Sigmoid colon (tissue), 7 donors: ENCODE measurements at places on chromosomes 16 and 17. TPM values are rescaled to one million over a fixed set of nuclear protein-coding genes. Genes with fewer than 3 reads are reported as not detected.

Gene TBC1D3C
- not detected for total RNA-seq

Gene P3H4
- total RNA-seq = 11.9 TPM

Gene PPP1R27
- total RNA-seq = not detected

Gene CLEC18A
- total RNA-seq = not detected

Gene HS3ST3B1
- total RNA-seq = 0.66 TPM

Gene NPIPB5
- total RNA-seq = 185 TPM

Gene RPL38
- 306 TPM for total RNA-seq

GRCh38 chr17:68509141-68510057, 2.8 kb upstream of the PRKAR1A start:
- H3K27me3 ChIP-seq = no peaks in the 10 kb centered on the region
- peaks cover 16% of the 10 kb centered on the region for H3K4me1 ChIP-seq
- H3K36me3 ChIP-seq = no peaks in the 10 kb centered on the region
- DNase-seq = peak; percentile 74
- no peak overlapping the region for H3K4me3 ChIP-seq

DNA sequence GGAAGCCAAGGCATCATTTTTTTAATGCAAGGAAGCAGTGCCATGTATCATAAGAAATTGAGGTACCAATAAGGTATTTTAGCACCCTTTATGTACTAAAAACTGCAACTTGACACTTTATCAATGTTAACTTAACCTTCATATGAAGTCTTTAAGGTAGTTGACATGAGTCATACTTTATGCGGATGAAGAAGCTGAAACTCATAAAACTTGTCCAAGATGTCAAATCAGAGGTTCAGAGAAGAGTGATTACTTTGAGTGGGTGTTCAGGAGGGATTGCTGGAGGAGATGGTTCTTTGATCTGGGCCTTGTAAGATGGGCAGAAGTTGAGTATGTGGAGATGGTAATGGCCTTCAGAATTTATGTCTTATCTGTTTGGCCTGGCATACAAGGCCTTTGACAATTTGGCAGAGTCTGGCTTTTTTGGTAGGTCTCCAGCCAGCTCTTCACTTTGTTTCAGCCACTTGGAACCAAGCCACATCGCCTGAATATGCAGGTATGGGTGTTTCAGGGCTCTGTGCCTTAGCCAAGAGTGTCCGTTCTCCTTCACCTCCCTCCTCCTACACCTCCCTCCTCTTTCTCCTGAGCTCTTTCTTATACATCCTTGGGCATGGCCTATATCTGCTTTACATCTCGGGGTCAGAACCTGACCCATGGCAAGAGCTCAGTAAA, 23.7 kb downstream of the YPEL2 start:
- no peaks in the 10 kb centered on the region for H3K27me3 ChIP-seq
- no peaks in the 10 kb centered on the region for H3K36me3 ChIP-seq
- H3K4me3 ChIP-seq = no peak overlapping the region

DNA sequence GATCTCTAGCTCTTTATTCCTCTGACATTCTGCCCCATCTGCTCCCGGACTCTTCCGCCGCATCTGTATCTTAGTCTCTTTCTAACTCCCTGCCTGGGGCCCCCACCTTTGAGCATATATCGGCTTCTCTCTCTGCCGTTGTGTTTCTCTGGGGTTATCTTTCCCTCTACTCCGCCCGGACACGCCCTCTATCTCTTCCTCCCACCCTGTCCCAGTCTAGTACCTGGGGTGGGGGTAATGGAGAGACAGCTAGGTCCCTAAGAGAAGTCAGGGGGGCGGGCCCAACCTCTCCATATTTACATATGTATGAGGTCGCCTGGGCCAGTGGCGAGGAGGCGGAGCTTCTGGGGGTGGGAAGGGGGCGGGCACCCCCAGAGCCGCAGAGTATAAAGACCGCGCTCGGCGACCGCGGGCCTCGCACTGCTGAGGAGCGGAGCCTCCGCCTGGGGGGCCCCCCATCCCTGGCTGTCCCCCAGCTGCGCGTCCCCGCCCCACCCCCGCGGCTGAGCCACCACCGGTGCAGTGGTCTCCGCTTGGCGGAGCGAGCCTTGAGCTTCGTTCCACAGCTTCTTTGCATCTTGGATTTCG, at the start of gene ATP1B2:
TSS of gene ATP1B2 (plus strand) at position 418 of the 588 bp plus-strand sequence. CDS start 593 bp downstream, outside the sequence.
- no peaks in the 10 kb centered on the region for H3K36me3 ChIP-seq
- H3K27me3 ChIP-seq = peaks cover 29% of the 10 kb centered on the region
- H3K4me1 ChIP-seq = no peaks in the 10 kb centered on the region
- H3K4me3 ChIP-seq = peak within 1 kb of the TSS; percentile 39

- peak within 1 kb of the TSS; percentile 65 for H3K27ac ChIP-seq
- H3K36me3 ChIP-seq = no peaks in the 10 kb centered on the region
- peak; percentile 86 for DNase-seq
Observed at GRCh38 chr17:7380855-7381683, at the start of gene TNK1. Gene TNK1 (plus strand): TSS chr17:7381089. CDS start chr17:7382927, 1,838 bp downstream.

DNA sequence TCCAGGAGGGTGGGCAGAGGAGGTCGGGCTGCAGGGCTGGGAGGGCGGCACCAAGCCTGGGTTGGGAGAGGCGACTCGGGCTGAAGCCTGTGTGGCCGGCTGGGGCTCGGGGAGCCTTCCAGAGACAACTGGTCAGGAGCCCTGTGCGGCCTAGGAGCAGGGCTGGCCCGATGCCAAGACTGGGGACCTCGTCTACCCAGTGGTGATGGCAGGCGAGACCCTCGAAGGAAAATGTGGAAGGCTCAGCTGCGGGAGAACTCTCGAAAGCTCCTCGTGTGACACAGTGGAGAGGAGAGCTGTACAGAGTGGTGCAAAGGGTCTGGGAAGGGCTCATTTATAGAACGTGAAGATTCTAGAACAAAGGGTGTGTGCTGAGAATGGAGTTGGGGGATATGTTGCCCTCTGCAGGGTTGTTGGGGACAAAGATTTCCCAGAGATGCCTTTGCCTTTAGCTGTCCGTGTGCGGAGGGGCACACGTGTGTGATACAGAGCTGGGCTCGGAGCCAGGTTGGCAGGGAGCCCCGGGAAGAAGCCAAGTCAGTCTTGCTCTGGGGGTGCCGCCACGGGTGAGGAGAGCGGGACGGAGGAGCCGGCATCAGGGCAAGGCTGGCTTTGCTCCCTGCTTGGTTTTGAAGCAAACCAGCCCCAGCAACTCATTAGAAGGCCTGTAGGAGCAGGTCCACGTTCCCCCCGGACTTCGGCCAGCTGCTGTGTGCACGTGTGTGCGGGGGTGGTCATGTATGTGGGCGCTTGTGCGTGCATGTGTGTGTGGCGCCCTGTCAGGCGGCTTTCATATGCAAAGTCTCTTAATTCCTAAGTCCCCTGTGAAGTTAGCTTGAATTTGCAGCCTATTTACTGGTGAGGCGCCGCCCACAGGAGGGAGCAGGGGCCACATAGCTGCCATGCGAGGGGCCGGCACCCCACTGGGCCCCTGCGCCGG, 132.4 kb upstream of the CHMP6 start:
- no peaks in the 10 kb centered on the region for H3K27me3 ChIP-seq
- H3K27ac ChIP-seq = peak overlapping the region; percentile 72
- peak; percentile 94 for DNase-seq
- no peaks in the 10 kb centered on the region for H3K36me3 ChIP-seq

DNA sequence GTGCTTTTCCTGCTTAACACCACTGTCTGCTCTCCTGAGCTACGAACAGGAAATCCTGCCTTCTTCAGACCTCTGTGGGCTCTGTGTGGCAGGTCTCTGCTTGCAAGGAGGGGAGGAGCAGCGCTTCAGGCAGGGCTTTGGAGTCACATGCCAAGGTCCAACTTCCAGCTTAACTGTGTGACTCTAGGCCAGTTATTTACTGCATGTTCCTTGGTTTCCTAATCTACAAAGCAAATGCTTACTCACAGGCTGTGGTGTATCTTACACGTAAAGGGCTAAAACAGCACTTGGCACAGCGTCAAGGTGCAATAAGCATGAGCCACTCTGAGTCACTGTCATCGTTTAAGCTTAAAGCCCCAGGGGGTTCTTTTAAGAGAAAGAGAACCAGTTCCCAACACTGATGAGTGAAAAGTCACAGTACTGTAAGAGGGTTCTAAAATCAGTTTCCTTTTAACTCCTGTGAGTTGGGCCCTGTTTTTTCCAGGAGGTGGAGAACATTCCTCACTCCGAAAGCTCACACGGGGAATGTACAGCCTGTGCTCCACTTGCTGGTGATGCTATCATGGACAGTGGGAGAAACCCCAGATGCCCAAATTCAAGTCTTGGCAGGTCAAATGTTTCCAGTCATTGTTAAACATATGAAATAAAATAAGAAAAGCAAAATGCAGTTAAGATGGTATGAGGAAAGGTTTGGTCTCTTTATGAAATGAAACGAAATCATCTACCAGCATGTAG, 54.1 kb upstream of the BCAR1 start:
- no peaks in the 10 kb centered on the region for H3K36me3 ChIP-seq
- peak overlapping the region; percentile 79 for H3K27ac ChIP-seq
- H3K4me3 ChIP-seq = no peak overlapping the region
- peaks cover 28% of the 10 kb centered on the region for H3K4me1 ChIP-seq
- peak; percentile 90 for DNase-seq

GRCh38 chr17:6651919-6652452, 424 bp downstream of the C17orf100 start:
- peak; percentile 88 for DNase-seq
- H3K27me3 ChIP-seq = peaks cover 9% of the 10 kb centered on the region
- peak overlapping the region; percentile 85 for H3K27ac ChIP-seq
- H3K36me3 ChIP-seq = no peaks in the 10 kb centered on the region
- H3K4me1 ChIP-seq = peaks cover 27% of the 10 kb centered on the region
- H3K4me3 ChIP-seq = peak overlapping the region; percentile 78

DNA sequence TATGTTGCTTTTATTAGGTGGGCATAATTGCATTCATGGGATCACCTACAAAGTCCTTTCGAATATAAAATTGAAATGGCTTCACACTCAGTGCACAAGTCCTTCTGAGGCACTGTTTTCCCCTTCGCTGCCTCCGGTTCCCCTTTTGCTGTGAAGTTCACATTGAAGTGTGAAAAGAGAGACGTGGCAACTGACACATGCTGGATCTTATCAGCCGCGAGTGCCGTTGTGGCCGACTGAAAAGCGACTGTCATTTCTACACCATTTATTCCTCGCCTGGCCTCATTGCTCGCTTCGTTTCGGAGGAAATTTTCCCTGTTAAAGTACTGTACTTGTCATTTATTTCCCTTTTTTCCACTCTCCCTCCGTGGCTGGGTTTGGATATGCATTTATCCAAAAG, 423.5 kb downstream of the MAF start:
- H3K27me3 ChIP-seq = no peaks in the 10 kb centered on the region
- H3K27ac ChIP-seq = no peak overlapping the region
- no peaks in the 10 kb centered on the region for H3K4me1 ChIP-seq
- DNase-seq = no peak

GRCh38 chr16:61382435-61382834, 653.8 kb downstream of the CDH8 start:
- no peak for DNase-seq
- H3K27ac ChIP-seq = no peak overlapping the region
- H3K4me3 ChIP-seq = no peak overlapping the region
- H3K36me3 ChIP-seq = no peaks in the 10 kb centered on the region
- H3K4me1 ChIP-seq = no peaks in the 10 kb centered on the region

- H3K4me1 ChIP-seq = peaks cover 95% of the 10 kb centered on the region
- peaks cover 57% of the 10 kb centered on the region for H3K36me3 ChIP-seq
- DNase-seq = no peak
- no peaks in the 10 kb centered on the region for H3K27me3 ChIP-seq
Observed at GRCh38 chr17:57874058-57874419, 24.2 kb upstream of the MRPS23 start.

GRCh38 chr17:37741341-37742115, 3.3 kb downstream of the HNF1B start:
- H3K27ac ChIP-seq = no peak overlapping the region
- H3K4me1 ChIP-seq = peaks cover 38% of the 10 kb centered on the region
- H3K36me3 ChIP-seq = no peaks in the 10 kb centered on the region
- no peak overlapping the region for H3K4me3 ChIP-seq
- no peak for DNase-seq
- H3K27me3 ChIP-seq = peaks cover 78% of the 10 kb centered on the region

DNA sequence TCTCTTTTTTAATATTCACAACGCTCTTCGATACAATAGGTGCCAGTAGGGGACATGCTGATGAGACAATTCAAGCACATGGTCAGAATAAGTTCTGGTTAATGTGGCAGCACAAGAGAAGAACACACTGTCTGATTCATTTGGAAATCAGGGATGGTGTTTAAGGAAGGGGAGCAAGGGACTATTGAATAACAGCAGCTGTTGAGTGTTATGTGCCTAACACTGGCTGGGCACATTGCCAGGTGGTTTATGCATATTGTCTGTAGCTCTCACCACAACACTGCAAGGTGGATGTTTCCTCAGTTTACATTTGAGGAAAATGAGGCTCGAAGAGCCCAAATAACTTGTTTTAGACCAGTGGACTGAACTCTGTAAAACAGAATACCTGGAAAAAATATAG, 44.2 kb downstream of the LYRM9 start:
- H3K36me3 ChIP-seq = no peaks in the 10 kb centered on the region
- DNase-seq = no peak
- H3K4me3 ChIP-seq = no peak overlapping the region
- no peaks in the 10 kb centered on the region for H3K27me3 ChIP-seq
- no peak overlapping the region for H3K27ac ChIP-seq

DNA sequence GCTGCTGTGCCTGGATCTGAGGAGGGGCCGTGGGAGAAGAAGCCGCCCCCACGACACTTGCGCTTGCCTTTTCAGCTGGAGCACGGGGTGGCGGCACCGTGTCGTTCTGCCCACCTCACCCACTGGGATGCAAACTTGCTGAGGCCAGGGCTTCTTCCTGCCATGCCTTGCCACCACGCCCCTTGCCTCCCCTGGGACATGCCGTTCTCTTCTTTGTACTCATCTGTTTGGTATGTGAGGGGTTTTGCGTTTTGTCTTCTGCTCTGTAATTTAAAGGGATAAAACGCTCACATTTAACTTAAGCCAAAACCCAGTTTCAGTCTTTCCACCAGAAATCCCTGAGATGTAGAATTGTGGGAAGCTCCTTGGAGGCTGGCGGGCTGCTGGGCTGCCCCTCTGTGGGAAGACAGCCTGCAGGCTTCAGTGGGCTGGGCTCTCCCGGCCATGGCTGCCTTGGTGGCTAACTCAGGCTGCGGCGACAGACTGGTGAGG, 180.2 kb downstream of the RPTOR start:
- H3K36me3 ChIP-seq = no peaks in the 10 kb centered on the region
- peak overlapping the region; percentile 17 for H3K27ac ChIP-seq
- peaks cover 15% of the 10 kb centered on the region for H3K4me1 ChIP-seq
- DNase-seq = no peak
- no peak overlapping the region for H3K4me3 ChIP-seq

- H3K27me3 ChIP-seq = no peaks in the 10 kb centered on the region
- no peak overlapping the region for H3K4me3 ChIP-seq
- peaks cover 14% of the 10 kb centered on the region for H3K36me3 ChIP-seq
- H3K4me1 ChIP-seq = peaks cover 12% of the 10 kb centered on the region
- H3K27ac ChIP-seq = no peak overlapping the region
- no peak for DNase-seq
Observed at GRCh38 chr17:19958023-19958422, 19.6 kb downstream of the AKAP10 start.
